ENCODE measurements at places on chromosomes 4 and X.
A peak's percentile ranks its signal among the peaks of the same experiment; 100 is the strongest.

GRCh38 chr4:153222707-153223426 is 18.6 kb downstream of the TRIM2 start:
- DNase-seq = no peak

- DNase-seq = no peak
Observed at GRCh38 chr4:73589887-73590801, 30.1 kb downstream of the RASSF6 start.

GRCh38 chr4:24963277-24963676 is 50.4 kb upstream of the CCDC149 start:
- no peak for DNase-seq

- DNase-seq = peak; percentile 60
Observed at GRCh38 chrX:119041175-119041574, 31.6 kb upstream of the CT47C1 start.

DNA sequence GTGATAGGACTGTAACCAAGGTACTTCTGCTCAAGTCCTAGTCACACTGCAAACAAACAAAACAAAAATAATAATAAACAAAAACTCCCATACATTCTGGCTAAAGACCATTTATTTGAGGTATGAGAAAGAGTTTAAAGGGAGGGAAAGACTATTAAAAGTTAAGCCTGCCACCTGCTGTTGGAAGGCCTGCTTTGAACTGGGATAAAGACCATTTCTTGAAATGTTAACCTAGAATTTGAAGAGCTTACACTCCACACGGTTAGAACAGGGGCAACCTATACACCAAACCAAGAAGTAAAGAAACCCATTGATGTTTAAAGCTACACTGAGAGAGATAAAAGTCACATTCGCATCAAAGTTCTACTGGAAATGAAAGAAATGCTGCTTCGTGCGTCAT is 548.7 kb upstream of the DIPK2B start:
- no peak for DNase-seq

DNA sequence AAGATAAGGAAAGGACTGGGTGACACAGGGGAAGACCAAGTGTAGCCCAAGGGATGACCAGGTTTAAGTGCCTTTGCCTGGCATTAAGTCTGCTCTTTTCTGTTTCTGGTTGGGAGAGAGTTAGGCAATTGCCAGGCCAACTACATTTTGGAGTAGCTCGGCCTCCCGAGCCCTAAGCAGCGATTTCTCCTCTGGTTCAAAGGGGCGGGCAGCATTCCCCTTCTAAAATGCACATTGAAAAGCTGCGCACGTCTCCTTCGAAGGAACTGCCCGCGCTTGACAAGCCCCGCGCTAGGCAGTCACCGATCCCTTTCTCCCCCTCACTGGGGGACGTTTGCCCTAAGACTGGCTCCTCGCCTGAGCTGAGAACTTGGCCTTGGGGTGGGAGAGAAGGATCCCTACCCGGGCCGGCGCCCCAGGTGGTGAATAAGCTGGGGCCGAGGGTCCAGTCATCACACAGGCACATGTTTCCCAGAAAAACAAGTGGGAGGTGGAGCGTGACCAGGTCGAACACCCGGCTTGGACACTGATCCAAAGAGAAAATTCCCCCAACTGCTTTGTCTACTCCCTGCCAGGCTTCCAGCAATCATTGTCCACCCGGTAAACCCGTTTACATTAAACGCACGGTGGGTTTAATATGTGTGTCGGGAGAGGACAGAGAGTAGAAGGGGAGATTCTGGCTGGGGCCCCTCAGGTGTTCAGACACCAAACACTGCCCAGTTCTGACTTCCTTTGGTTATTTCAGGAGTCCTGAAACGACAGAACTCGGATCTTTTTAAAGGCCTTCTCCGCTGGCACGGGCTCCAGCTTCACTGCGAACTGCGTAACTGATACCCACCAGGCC is 4.0 kb downstream of the ARX start:
- no peak for DNase-seq

- no peak for DNase-seq
Observed at GRCh38 chr4:117385526-117385925, 300.1 kb upstream of the TRAM1L1 start.

GRCh38 chr4:11424000-11424399 is 4.7 kb downstream of the HS3ST1 start:
- DNase-seq = no peak

DNA sequence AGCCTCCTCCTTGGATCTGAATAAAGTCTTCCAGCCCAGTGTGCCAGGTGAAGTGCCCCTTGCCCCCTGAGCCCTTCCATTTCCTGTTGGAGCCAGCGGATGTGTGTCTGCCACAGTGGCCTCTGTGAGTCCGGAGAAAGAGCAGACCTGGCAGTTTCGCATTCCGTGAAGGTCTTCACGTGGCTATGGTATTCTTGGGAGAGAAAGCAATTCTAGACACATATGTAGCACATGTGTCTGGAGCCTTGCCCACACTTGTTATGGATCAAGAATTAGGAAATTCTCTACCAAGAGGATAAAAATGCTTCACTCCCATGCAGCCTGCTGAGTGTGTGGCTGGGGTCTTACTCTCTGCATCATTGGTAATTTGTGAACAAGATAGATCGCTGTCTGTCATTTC is 130.9 kb downstream of the REPS2 start:
- DNase-seq = no peak

- no peak for DNase-seq
Observed at GRCh38 chr4:84481077-84481859, 17.8 kb downstream of the NKX6-1 start.

GRCh38 chrX:107940095-107940494 is 42.1 kb downstream of the TEX13B start:
- DNase-seq = no peak

GRCh38 chr4:179867300-179867878 is 2375.8 kb upstream of the TENM3 start:
- DNase-seq = no peak

- DNase-seq = no peak
Observed at GRCh38 chr4:141352909-141353525, 132.3 kb downstream of the ZNF330 start.

- no peak for DNase-seq
Observed at GRCh38 chrX:93673056-93673868, at the start of gene NAP1L3. Gene NAP1L3, minus strand, starts transcription at chrX:93673578. Its CDS starts 274 bp downstream, at chrX:93673304.

GRCh38 chr4:17204908-17205307 is 306.5 kb upstream of the LDB2 start:
- DNase-seq = no peak

- no peak for DNase-seq
Observed at GRCh38 chr4:6610856-6611430, 29.5 kb upstream of the MRFAP1 start.

DNA sequence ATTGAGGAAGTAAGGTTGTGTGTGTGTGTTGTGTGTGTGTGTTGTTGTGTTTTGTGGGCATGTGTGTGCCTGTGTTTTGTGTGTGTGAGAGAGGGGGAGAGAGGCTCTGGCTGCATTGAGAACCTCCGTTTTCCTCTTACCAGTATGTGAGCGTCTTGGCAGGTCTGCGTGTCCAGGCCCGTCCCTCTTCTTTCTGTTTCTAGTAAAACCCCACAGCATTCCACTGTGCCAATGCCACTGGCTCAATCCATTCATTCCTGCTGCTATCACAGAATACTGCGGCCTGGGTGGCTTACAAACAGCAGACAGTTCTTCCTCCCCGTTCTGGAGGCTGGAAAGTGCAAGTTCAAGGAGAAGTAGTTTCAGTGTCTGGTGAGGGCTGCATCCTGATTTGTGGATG is 15.5 kb upstream of the HTRA3 start:
- no peak for DNase-seq

GRCh38 chrX:19193565-19193964 is 71.3 kb upstream of the ADGRG2 start:
- no peak for DNase-seq

DNA sequence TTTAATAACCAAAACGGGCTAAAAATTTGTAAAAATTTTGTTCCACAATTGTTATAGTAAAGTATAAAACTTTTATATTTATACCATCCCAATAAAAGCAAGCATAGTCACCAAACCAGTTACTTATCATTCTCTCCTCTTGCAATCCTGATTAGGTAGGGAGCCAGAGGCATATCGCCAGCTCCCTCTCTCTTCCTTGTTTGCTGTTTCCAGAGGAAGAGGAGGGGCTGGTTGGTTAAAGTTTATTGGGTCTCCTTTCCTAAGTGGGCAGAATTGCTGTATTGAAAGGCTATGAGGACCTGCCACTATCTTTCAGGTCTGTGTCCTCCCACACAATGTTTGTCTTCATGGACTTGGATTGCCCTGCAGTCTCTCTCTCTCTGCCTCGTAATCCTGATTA is 29.6 kb upstream of the BBS12 start:
- DNase-seq = no peak

DNA sequence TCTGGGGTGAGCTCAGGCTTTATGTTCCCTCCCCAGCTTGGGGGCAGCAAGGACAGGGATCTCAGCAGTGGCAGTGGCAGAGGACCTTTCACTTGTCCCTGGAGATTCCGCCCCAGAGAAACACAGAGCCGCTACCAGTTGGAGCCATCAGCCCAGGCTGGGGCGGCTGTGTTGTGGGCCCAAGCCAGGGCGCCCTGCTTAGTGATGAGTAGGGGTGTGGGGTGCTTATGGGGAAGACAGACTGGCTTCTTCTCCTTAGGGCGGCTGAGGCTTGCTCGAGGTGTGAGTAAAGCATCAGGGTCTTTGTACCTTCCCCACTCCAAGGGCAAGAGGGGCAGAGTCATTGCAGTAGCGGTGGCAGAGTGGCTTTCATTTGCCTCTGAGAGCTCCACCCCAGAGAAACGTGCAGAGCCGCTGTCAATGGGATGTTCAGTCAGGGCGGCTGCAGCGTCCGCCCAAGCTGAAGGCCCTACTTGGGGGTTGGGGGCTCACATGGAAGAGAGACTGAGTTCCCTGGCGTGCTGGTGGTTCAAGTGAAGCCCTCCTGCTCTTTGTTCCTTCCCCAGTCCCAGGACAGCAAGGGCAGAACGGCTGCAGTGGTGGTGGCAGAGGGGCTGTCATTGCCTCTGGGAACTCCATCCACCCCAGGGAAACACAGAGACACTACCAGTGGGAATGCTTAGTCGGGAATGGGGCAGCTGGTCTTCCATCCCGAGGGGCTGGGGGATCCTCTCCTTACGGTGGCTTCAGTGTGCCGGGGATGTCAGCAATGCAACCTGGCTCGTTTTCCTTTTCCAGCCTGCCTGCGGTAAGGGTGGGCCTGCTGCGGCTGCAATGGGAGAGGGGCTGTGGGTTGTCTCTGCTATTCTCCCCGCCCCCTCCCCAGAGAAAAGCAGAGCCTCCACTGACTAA is 2142.5 kb upstream of the TENM3 start:
- no peak for DNase-seq

GRCh38 chr4:88900432-88900831 is 156.6 kb downstream of the FAM13A start:
- DNase-seq = peak; percentile 33

GRCh38 chr4:21765810-21766407 is 182.7 kb downstream of the KCNIP4 start:
- DNase-seq = no peak

DNA sequence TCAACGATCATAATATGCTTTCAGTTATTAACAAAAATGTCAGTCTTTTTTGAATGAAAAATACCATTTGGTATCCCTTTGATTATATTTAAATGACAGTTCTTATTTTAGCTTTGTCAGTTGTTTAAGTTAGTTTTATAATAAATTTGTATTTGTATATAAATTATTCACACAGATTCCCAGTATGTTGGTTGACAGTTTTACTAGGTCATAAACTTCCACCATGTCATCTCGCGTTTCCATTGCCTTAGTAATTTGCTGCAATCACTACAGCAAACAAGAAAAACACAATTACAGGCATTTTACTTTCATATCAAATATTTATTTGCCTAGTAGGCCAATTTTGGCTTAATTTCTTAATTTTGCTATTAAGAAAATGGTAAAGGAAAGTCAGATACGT is 109.6 kb upstream of the ANK2 start:
- no peak for DNase-seq

DNA sequence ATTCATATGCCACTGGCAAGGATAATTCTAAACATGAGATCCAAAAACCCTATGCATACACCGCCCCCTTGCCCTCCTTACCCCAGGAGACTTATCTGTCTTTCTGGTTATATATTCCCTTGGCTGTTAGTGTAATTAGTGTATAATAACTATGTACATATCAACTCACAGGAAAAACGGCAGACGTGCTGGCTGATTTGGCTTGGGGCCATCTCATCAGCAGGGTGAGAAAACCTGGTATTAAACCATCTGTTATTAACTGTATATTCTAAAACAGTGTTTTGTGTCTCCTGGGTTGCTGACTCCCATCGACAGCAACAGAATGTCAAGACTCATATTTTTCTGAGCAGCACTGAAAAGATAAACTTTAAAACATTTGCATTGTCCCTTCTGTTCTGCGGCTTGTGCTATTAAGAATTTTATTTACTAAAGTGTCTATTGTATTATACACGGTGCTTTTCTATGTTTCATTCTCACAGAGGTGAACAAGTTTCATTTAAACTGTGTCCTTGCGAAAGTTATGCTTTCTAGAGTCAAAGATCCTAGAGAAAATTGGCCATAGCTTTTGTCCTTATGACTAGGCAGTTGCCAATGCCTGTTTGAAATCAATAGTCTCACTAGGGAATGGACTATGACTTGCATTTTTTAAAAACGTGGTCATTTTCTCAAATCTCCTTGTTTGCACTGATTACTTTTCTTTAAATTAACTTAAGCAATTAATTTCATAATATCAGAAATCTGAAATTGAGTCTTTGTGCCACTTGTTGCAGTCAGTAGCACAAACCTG is 211.5 kb upstream of the MID1 start:
- no peak for DNase-seq

GRCh38 chr4:1736812-1737211 is 15.5 kb downstream of the TACC3 start:
- DNase-seq = no peak

DNA sequence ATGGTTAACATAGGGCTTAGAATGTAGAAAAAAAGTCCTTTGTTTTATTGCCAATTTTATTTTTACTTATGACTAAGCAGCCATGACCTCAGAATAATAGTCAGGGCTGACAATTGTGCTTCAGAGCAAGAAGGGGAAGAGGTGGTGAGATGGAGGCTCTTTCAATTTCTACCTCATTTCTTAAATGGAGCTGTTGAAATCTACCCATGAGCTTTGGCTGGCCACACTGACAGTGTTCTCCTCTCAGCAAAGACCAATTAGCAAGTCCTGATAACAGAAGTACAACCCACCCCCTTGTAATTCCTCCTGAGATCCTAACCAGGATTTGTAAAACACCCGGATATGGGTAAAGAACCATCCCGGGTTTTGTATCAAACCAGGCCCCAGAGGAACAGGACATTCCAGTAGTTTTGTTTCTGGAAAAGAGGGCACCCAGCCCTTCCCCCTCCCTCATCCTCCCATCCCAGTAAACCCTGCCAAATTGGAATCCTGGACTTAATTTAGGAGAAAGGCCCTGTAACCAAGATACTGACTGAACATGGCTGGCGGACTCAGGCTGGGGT is at the start of gene HEPH:
HEPH (plus strand) TSS at position 399 of the 563 bp plus-strand sequence. CDS start 6,324 bp downstream, outside the sequence.
- DNase-seq = no peak

GRCh38 chrX:19382555-19383145 is 38.9 kb downstream of the PDHA1 start:
- DNase-seq = no peak

GRCh38 chr4:40506066-40506465 is 123.6 kb downstream of the RBM47 start:
- no peak for DNase-seq

DNA sequence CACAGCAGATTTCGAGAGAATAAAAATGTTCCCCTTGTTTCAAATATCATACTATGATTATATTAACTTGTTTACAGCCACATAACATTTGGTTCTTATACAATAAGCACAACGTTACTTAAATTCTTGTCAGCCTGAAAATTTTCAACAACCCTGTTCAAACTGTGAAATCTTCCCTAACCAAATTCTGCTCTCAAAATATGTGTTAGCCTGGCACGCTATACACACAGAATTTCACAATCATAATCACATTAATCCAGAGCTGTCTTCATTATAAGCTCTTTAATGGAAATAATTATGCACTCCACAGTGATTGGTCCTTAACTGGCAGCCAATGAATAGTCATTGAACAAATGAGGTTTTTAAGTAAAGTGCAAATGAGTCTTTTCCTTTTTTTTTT is 7.3 kb upstream of the PRSS12 start:
- DNase-seq = no peak

Measured in HS-27A (cell line).